Activated CD8-positive, alpha-beta memory T cell treated with anti-CD3 and anti-CD28 coated beads, Interleukin-2, amount 50 U/mL, for 48 hours (primary cell): ENCODE measurements at places on chromosomes 3 and 15.

GRCh38 chr15:84634228-84634837 lies 19.8 kb downstream of the WDR73 start:
- DNase-seq = no peak

GRCh38 chr15:60399931-60400330 lies 2.1 kb upstream of the ANXA2 start:
- DNase-seq = no peak

- peak; percentile 66 for DNase-seq
Measured at GRCh38 chr15:67024314-67024997, 40.9 kb upstream of the SMAD3 start.

- no peak for DNase-seq
Measured at GRCh38 chr15:74497584-74497983, 36.6 kb upstream of the UBL7 start.

DNA sequence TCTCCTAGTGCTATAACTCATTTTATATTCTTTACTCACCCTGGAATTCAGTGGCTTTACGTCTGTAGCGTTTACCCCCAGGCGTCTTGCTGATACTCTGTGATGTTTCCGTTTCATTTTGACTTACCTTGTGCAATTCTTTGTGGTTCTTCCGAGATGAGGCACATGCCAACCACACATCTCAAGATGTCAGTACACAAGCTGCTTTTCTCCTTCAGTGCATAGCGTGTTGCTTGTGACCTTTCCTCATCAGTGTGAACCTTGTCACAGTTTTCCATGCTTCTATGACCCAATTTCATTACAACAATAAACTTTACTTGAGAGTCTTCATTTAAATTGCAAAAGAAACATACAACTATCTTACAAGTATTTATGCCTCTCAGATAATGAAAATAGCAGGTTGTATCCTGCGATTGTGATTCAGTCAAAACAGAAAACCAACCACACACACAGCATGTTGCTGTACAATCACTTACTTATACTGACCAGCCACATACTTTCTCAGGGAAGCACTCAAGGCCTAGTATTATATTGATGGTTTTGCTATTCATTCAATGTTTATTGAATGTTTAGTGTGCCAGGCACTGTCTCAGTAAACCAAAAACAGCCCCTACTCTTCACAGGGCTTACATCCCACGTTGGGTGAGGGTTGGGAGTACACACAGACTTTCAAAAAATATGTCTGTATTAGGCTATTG lies 4.6 kb upstream of the TBL1XR1 start:
- no peak for DNase-seq

DNA sequence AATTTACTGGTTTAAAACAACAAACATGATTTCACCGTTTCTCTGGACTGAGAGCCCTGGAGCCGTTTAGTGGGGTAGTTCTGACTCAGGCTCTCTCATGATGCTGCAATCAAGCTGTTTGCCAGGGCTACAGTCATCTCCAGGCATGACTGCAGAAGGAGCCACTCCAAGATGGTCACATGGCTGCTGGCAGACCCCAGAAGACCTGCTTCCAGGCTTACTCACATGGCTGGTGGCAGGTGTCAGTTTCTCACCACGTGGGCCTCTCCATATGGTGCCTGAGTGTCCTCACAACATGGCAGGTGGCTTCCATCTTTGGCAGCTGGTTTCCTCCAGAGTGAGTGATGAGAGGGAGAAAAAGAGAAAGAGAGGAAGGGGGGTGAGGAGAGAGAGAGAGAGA lies 378.3 kb upstream of the RGMA start:
- DNase-seq = no peak

- DNase-seq = no peak
Measured at GRCh38 chr3:15633159-15633558, 31.6 kb downstream of the BTD start.

GRCh38 chr15:77416148-77416455 lies 3.8 kb downstream of the PEAK1 start:
- no peak for DNase-seq

DNA sequence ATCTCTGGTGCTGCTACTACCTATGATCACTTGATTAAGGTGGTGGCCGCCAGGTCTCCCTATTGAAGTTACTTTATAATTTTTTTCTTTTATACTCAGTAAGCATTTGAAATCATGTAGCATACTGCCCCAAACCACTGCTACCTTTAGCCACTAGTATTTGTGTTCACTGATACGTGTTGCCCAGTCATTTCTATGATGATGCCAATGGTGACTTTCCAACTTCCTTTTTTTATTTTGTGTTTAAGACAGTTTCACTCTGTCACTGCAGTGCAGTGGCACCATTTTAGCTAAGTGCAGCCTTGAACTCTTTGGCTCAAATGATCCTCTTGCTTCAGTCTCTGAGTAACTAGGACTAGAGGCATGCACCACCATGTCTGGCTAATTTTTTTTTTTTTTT lies 598.2 kb downstream of the NAALADL2 start:
- no peak for DNase-seq

DNA sequence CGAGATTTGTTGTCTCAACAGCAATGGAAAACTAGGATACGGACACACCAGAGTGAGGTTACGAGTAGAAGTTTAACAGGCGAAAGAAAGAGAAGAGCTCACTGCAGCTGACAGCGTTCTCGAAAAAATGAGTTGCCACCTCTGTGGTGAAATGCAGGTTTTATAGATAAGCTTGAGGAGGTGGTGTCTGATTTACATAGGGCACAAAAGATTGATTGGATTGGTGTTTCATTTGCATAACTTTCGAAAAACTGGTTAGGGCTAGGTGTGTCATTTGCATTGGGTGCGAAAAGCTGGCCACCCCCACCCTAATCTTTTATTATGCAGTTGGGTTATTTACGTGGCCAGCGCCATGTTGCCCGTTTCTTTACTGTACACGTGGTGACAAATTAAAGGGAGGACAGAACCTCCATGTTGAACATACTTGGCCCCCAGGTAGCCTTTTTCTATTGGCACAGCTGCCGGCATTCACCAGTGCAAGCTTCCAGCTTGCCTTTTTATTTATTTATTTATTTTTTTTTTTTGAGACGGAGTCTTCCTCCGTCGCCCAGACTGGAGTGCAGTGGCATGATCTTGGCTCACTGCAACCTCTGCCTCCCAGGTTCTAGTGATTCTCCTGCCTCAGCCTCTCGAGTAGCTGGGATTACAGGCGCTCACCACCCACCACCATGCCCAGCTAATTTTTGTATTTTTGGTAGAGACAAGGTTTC lies 8.3 kb downstream of the IFT122 start:
- no peak for DNase-seq

GRCh38 chr3:140185375-140185774 lies 250.4 kb downstream of the CLSTN2 start:
- DNase-seq = no peak

DNA sequence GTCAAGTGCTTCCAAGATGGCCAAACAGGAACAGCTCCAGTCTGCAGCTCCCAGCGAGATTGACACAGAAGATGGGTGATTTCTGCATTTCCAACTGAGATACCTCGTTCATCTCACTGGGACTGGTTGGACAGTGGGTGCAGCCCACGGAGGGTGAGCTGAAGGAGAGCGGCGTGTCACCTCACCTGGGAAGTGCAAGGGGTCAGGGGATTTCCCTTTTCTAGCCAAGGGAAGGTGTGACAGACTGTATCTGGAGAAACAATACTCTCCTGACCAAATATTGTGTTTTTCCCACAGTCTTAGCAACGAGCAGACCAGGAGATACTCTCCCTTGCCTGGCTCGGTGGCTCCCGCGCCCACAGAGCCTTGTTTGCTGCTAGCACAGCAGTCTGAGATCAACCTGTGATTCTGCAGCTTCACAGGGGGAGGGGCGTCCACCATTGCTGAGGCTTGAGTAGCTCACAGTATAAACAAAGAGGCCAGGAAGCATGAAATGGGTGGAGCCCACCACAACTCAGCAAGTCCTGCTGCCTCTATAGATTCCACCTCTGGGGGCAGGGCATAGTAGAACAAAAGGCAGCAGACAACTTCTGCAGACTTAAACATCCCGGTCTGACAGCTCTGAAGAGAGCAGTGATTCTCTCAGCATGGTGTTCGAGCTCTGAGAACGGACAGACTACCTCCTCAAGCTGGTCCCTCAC lies 293.5 kb upstream of the SUCLG2 start:
- DNase-seq = peak; percentile 55

DNA sequence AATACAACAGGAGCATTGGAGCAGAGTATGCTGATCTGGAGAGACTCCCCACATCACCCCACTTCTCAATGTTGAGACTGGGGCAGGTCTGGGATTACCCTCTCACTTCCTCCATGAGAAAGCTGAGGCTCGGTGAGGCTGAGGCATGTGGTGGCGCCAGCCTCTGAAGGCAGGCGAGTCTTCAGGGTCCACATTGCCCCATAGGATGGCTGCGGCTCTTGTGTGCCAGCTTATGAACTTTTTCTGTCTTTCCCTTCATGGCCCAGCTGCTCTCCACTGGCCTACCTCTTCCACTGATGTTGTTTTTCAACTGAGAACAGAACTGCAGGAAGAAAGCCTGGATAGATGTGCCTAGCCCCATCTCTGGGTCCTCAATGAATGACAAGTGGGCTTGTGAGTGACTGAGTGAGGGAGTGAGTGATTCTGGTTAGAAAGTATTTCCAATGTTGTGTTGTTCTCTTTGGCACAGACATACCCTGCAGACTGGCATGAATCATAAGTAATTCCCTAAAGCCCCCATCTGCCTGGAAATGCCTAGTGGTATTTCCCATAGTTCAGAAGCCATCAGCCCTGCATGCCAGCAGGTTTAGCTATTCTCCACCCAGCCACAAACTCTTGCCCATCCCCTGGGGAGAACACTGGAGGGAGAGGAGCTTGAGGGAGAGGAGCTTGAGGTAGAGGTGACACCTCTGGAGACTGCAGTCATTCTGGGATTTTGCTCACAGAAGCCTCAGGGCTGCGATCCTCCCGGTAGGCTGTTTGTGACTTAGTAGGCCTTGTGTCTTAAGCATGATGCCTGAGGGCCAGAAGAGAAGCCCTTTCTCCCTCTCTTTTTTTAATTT lies 56.9 kb downstream of the AMOTL2 start:
- peak; percentile 26 for DNase-seq

GRCh38 chr3:144105542-144105941 lies 133.9 kb downstream of the DIPK2A start:
- DNase-seq = no peak

- DNase-seq = peak; percentile 70
Measured at GRCh38 chr3:157128771-157129681, 30.9 kb downstream of the CCNL1 start.

DNA sequence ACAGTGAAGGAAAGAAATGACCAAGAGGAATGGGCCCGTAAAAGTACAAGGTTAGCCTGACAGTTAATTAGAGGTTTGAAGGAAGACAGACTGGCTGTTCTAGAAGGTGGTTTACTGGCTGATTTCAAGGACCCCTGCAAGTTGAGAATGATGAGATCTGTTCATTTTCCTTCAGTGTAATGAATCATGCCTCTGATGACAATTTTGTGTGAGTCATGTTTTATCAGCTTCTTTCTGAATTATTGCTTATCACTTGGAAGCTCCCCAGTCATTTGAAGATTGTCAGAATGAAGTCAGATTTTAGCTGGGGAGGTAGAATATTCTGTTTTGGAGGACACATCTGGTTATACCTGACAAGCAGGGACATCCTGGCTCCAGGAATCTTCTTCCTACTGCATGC lies 50.6 kb downstream of the DRD3 start:
- no peak for DNase-seq

GRCh38 chr15:68407886-68408881 lies 23.8 kb downstream of the ITGA11 start:
- peak; percentile 23 for DNase-seq

DNA sequence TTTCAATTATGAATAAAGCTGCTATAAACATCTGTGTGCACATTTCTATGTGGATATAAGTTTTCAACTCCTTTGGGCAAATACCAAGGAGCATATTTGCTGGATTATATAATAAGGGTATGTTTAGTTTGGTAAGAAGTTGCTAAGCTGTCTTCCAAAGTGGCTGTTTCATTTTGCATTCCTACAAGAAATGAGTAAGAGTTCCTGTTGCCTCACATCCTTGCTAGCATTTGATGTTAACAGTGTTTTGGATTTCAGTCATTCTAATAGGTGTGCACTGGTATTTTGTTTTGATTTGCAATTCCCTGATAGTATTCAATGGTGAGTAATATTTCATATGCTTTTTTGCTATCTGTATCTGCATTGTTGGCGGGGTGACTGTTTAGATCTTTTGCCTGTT lies 120.7 kb upstream of the MDFIC2 start:
- DNase-seq = no peak

- no peak for DNase-seq
Measured at GRCh38 chr3:178350763-178351162, 185.5 kb upstream of the KCNMB2 start.

DNA sequence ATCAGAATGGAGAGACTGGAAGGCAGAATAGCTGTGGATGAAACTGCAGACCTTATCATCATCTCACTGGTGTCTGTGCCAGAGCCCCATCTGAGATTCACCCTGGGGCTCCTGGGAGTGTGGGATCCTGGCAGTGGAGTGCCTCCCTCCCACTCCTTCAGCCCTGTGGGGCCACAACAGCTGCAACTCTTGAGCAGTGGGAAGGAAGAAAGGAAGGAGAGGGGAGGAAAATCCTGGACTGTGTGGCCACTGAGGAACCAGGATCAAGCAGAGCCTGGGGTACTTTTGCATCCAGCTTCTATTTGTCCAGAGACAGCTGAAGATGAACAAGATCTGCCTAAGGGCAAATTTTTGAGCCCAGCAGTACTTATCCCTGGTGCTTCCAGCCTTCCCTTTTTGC lies 13.1 kb upstream of the ALDH1A2 start:
- no peak for DNase-seq

DNA sequence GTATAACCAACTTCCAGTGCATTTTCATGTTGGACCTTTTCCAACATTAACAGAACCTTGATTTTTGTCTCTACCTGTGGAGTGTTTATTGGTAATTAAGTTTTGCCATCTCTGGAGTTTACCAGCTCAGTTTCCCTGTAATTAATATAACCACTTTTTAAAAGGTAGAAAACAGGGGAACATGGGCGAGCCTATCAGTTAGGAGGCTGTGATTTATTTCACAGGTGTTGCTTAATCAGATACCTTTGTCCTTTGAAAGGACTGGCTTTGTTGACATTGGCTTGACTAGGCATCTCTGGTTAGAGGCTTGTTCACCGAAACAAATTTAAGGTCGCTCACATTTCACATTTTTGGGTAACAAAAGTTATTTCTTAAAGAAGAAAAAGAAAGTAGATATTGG lies 622 bp downstream of the NAALADL2 start:
- no peak for DNase-seq
